Testis (tissue), 5 donors: ENCODE measurements at places on chromosomes 2 and 18. TPM values are rescaled to one million over a fixed set of nuclear protein-coding genes. Genes with fewer than 3 reads are reported as not detected.

The EPHA4 gene
- total RNA-seq, result 139 TPM

The HJURP gene
- 13.9 TPM for total RNA-seq

The KIF5C gene
- 146 TPM for total RNA-seq

The ACMSD gene
- total RNA-seq, result not detected

The CFC1 gene
- total RNA-seq, result 2.3 TPM

The TMEM37 gene
- total RNA-seq, result 7.0 TPM

The CXCR4 gene
- 9.5 TPM for total RNA-seq

The LBX2 gene
- 1.4 TPM for total RNA-seq
